Hepatocyte (in vitro differentiated cells): ENCODE measurements at places on chromosomes 6 and 20. TPM values are rescaled to one million over a fixed set of nuclear protein-coding genes. Genes with fewer than 3 reads are reported as not detected.

RPS6KA2 gene
- 26.3 and 29.2 TPM in 2 replicates for total RNA-seq

TRDN gene
- total RNA-seq, result 0.10 and 0.24 TPM in 2 replicates

DEFB127 gene
- total RNA-seq, result not detected in 2 replicates

CENPW gene
- 1.8 and 7.3 TPM in 2 replicates for total RNA-seq

HLA-DRB1 gene
- 59.1 and 60.6 TPM in 2 replicates for total RNA-seq

TEAD3 gene
- 20.4 and 26.3 TPM in 2 replicates for total RNA-seq

IL20RA gene
- total RNA-seq, result 0.32 and 0.63 TPM in 2 replicates

RAD21L1 gene
- total RNA-seq, result not detected in 2 replicates

NCOA5 gene
- total RNA-seq, result 24.0 and 25.6 TPM in 2 replicates

SLC22A3 gene
- total RNA-seq, result 34.3 and 40.3 TPM in 2 replicates

BACH2 gene
- total RNA-seq, result 2.3 and 7.1 TPM in 2 replicates
